Stimulated activated naive CD8-positive, alpha-beta T cell treated with anti-CD3 and anti-CD28 coated beads, Interleukin-15, amount 100 ng/mL, for 72 hours (primary cell): ENCODE measurements at places on chromosomes 16 and 17.

GRCh38 chr17:38926293-38927070 is 1.1 kb downstream of the LASP1NB start:
- no peak for DNase-seq

DNA sequence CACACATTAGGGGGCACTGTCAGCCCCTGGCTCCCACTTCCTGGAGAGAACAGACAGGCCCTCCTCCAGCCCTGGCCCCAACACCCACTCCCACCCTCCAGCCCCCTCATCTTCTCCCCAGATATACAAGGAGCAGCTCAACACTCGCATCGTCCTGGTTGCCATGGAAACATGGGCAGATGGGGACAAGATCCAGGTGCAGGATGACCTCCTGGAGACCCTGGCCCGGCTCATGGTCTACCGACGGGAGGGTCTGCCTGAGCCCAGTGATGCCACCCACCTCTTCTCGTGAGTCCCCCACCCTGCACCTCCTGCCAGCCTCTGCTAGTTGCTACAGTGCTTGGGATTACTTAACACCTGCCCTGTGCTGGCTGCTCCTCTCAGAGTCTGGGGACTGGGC is 14.4 kb downstream of the ADAM11 start:
- no peak for DNase-seq

- DNase-seq: peak; percentile 42
These were observed 6.6 kb downstream of the WFIKKN2 start for GRCh38 chr17:50841949-50842354.

GRCh38 chr17:82917699-82918345 is 78.0 kb upstream of the ZNF750 start:
- peak; percentile 33 for DNase-seq

DNA sequence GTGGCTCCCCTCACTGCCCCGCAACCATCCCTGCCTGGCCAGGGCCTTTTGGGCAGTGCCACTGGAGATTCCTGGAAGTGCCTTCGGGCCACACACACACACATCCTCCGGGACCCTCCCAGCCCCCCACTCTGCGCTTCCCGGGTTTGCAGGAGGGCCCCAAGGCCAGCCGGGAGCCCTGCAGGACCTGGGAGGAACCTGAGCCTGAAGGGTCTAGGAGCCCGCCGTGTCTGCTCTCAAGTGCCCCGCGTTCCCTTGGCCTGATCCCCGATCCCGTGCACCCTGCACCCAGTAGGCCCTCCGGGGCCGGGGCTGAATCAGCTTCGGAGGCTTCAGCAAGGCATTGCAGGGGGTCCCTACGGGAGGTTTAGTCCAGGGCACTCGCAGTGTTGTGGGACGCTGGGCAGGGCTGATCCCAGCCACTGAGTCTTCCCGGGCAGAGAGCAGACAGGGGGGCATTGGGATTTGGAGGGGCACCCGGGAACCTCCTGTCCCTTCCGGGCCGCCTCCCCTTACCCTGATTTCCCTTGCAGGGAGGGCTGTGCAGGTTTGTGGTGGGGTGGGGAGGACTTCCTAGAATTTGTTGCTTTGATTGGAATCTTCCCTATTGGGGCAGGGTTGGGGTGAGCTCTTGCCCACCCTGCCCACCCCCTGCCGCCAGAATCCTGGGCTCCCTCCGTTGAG is 36.9 kb downstream of the TMEM235 start:
- no peak for DNase-seq

GRCh38 chr16:27254262-27254811 is 14.2 kb downstream of the NSMCE1 start:
- DNase-seq: peak; percentile 53

GRCh38 chr17:82913304-82914043 is 73.7 kb upstream of the ZNF750 start:
- DNase-seq: no peak

DNA sequence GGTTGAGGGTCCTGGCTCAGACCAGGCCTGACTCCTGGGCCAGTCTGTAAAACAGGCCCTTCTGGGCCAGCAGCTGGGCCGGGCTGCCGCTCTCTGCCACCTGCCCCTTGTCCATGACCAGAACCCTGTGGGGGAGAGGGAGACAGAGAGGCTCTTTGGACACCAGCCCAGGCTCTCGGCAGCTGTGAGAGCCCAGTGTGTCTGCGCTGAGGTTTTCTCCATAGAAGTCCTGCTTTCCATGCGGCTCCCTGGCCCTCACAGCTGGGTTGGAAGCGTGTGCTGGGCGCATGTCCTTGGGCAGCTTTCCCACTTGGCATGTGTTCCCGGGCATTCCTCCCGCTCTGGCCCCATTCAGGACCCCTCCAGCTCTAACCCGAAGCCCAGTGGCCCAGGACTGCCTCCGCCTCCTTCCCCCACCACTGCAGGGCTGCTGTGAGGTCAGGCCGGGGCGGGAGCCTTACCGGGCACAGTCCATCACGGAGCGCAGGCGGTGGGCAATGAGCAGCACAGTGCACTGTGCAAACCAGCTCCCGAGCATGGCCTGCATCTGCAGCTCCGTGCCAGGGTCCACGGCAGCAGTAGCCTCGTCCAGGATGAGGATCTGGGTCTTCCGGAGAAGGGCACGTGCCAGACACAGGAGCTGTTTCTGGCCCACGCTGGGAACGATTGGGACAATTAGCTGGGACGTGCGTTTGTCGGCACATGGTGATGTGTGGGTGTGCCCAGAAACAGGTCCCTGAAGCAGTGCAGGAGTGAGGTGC is 73.0 kb downstream of the ABCC6 start:
- DNase-seq: no peak

DNA sequence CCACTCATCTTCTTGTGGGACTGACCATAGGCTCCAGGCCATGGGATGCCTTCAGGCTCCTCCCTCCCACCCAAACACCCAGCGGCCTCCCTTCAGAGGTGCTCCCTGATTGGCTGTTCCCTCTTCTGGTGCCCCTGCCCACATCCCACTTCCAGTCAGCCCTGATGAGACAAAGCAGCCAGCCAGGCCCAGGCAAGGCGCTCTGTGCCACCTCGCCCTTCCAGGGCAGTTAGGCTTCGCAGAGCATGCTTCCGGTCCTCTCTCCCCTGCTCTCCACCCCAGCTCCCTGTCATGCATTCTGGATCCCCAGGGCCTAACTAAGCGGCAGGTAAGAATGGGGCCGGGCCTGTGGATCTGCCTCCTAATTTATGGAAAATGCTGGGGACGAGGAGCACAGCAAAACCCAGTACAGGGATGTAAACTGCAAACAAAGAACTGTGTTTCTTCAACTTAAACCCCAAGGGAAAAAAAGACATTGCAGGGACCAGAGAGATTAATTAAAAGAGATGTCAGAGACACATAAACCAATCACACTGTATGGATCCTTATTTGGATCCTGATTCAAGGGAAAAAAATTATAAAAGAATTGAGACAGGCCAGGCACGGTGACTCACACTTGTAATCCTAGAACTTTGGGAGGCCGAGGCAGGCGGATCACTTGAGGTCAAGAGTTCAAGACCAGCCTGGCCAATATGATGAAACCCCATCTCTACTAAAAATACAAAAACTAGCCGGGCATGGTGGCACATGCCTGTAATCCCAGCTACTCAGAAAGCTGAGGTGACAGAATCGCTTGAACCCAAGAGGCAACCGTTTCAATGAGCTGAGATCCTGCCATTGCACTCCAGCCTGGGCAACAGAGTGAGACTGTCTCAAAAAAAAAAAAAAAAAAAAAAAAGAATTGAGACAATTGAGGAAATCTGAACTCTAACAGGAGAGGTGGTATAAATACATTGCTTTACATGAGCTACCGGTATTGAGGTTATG is 26.0 kb downstream of the ZDHHC7 start:
- DNase-seq: no peak

GRCh38 chr17:44921122-44921882 is 6.0 kb upstream of the GFAP start:
- no peak for DNase-seq
